Mesangial cell (primary cell): ENCODE measurements at places on chromosomes 2 and 18. TPM values are rescaled to one million over a fixed set of nuclear protein-coding genes. Genes with fewer than 3 reads are reported as not detected.

AKAIN1 gene
- not detected in 2 replicates for total RNA-seq

FEV gene
- not detected in 2 replicates for total RNA-seq

UGT1A5 gene
- total RNA-seq, result not detected in 2 replicates

KCNIP3 gene
- total RNA-seq, result 13.0 and 21.6 TPM in 2 replicates

RAB6C gene
- total RNA-seq, result not detected in 2 replicates

UGT1A6 gene
- total RNA-seq, result 0.65 and 7.6 TPM in 2 replicates

CNTNAP5 gene
- total RNA-seq, result not detected in 2 replicates

SP5 gene
- not detected in 2 replicates for total RNA-seq

XIRP2 gene
- total RNA-seq, result under 0.01 TPM in 1 of 2 replicates, not detected in the other

TCF7L1 gene
- total RNA-seq, result 2.2 and 2.4 TPM in 2 replicates

IKZF2 gene
- 1.3 and 4.2 TPM in 2 replicates for total RNA-seq

ERFE gene
- 34.5 and 35.4 TPM in 2 replicates for total RNA-seq

SERPINB13 gene
- total RNA-seq, result not detected in 2 replicates

MYO5B gene
- 12.2 and 24.6 TPM in 2 replicates for total RNA-seq

COLEC12 gene
- total RNA-seq, result 1.6 and 9.4 TPM in 2 replicates

KIF3C gene
- total RNA-seq, result 26.7 and 28.6 TPM in 2 replicates

PROC gene
- 0.16 and 2.3 TPM in 2 replicates for total RNA-seq

CAPN14 gene
- 0.13 TPM in 1 of 2 replicates, not detected in the other for total RNA-seq

RAB27B gene
- 1.6 and 3.0 TPM in 2 replicates for total RNA-seq

VWC2L gene
- total RNA-seq, result not detected in 2 replicates

TMEM200C gene
- 0.16 and 1.0 TPM in 2 replicates for total RNA-seq

DIPK1C gene
- total RNA-seq, result 0.13 TPM in 1 of 2 replicates, not detected in the other

TET3 gene
- total RNA-seq, result 5.9 and 8.2 TPM in 2 replicates

PRKCE gene
- 2.4 and 10.1 TPM in 2 replicates for total RNA-seq

ARID5A gene
- 19.1 and 26.6 TPM in 2 replicates for total RNA-seq

C2orf81 gene
- total RNA-seq, result 2.4 and 4.9 TPM in 2 replicates

TRMT61B gene
- 6.8 and 12.7 TPM in 2 replicates for total RNA-seq

C2orf80 gene
- not detected in 2 replicates for total RNA-seq

DAW1 gene
- 0.13 and 2.4 TPM in 2 replicates for total RNA-seq

STEAP3 gene
- 46.6 and 53.1 TPM in 2 replicates for total RNA-seq

INHA gene
- total RNA-seq, result 1.0 TPM in 1 of 2 replicates, not detected in the other

MC5R gene
- total RNA-seq, result not detected in 2 replicates

KLHL30 gene
- 0.16 and 5.5 TPM in 2 replicates for total RNA-seq

TSPYL6 gene
- not detected in 2 replicates for total RNA-seq

PLA2R1 gene
- total RNA-seq, result 3.6 and 5.7 TPM in 2 replicates

SLC14A1 gene
- 0.38 and 2.8 TPM in 2 replicates for total RNA-seq

FAM237A gene
- total RNA-seq, result not detected in 2 replicates

OTOF gene
- total RNA-seq, result not detected in 2 replicates

GKN2 gene
- not detected in 2 replicates for total RNA-seq

GYPC gene
- 156 and 164 TPM in 2 replicates for total RNA-seq

HNMT gene
- total RNA-seq, result 0.33 and 1.6 TPM in 2 replicates

KCNF1 gene
- total RNA-seq, result not detected in 2 replicates

TEX44 gene
- not detected in 2 replicates for total RNA-seq

SPATA3 gene
- not detected in 2 replicates for total RNA-seq

STARD7 gene
- 58.4 and 93.5 TPM in 2 replicates for total RNA-seq

MAP3K19 gene
- not detected in 2 replicates for total RNA-seq

GALNT13 gene
- 0.33 and 0.38 TPM in 2 replicates for total RNA-seq

COLEC11 gene
- 0.76 and 1.5 TPM in 2 replicates for total RNA-seq

MRO gene
- under 0.01 and 0.25 TPM in 2 replicates for total RNA-seq

NR4A2 gene
- 0.25 TPM in 1 of 2 replicates, not detected in the other for total RNA-seq

ARHGAP15 gene
- not detected in 2 replicates for total RNA-seq

SLC8A1 gene
- total RNA-seq, result 6.5 and 9.3 TPM in 2 replicates

PRADC1 gene
- 7.4 and 23.0 TPM in 2 replicates for total RNA-seq

LIMS4 gene
- 3.0 and 4.7 TPM in 2 replicates for total RNA-seq

HAAO gene
- 0.33 and 1.9 TPM in 2 replicates for total RNA-seq

LCT gene
- not detected in 2 replicates for total RNA-seq

SULT1C4 gene
- 24.3 and 90.4 TPM in 2 replicates for total RNA-seq

WNT10A gene
- 1.1 and 10.5 TPM in 2 replicates for total RNA-seq

ANKRD62 gene
- not detected in 2 replicates for total RNA-seq
